ENCODE measurements at places on chromosomes 12 and 14.
A peak's percentile ranks its signal among the peaks of the same experiment; 100 is the strongest.

DNA sequence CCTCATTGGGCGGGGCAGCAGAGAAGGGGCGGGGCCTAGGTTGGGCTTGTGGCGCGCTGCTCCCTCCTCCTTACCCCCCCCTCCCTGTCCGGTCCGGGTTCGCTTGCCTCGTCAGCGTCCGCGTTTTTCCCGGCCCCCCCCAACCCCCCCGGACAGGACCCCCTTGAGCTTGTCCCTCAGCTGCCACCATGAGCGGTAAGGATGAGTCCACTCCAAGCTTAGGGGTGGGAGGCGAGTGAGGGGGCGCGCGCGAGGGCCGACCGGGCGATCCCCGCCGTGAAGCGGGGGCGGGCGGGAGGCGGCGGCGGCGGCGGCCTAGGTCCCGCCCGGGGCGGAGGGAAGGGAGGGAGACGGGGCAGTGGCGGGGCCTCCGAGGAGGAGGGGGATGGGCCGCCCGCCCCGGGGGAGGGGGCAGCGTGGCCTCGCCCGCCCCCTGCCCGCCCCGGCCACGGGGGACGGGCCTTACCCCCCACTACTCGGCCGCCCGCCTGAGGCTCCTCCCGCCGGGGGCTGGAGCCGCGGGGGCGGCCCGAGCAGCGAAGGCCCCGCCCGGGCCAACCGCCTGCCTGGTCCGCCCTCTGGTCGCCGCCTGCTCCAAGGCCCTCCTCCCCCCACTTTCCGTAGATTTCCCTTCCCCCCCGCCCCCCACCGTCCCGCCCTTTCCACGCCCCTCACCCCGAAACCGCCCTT, at the start of gene SP1:
TSS of gene SP1 (plus strand) at position 73 of the 690 bp plus-strand sequence. CDS start at position 189, 116 bp downstream.
- DNase-seq = peak; percentile 91

- DNase-seq = no peak
These were observed 231.1 kb downstream of the CCDC91 start for GRCh38 chr12:28421374-28421773.

- no peak for DNase-seq
These were observed 3.6 kb upstream of the CLEC2B start for GRCh38 chr12:9872742-9873141.

DNA sequence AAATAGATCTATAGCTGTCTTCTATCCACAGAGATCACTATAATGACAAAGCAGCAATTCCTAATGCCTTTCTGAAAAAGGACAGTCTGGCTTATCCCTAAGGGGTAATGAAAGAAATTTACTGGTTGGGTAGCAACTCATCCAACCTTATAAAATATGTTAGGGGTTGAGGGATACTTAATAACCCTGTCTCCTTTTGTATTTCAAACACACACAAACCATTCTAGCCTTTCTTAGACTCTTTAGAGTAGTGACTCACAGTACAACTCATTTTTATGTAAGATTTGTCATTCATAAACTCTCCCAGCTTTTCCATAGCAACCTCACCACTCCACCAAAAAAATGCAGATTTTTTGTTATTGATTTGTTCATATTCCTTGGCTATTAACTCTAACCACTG, 167.9 kb downstream of the FSCB start:
- no peak for DNase-seq

GRCh38 chr14:90575336-90575735, 178.5 kb downstream of the CALM1 start:
- no peak for DNase-seq

Measured in BE2C (cell line).